Pulmonary artery endothelial cell (primary cell): ENCODE measurements at places on chromosomes 5 and 9.

GRCh38 chr5:124650147-124650561 lies 96.3 kb downstream of the ZNF608 start:
- peak; percentile 71 for DNase-seq

DNA sequence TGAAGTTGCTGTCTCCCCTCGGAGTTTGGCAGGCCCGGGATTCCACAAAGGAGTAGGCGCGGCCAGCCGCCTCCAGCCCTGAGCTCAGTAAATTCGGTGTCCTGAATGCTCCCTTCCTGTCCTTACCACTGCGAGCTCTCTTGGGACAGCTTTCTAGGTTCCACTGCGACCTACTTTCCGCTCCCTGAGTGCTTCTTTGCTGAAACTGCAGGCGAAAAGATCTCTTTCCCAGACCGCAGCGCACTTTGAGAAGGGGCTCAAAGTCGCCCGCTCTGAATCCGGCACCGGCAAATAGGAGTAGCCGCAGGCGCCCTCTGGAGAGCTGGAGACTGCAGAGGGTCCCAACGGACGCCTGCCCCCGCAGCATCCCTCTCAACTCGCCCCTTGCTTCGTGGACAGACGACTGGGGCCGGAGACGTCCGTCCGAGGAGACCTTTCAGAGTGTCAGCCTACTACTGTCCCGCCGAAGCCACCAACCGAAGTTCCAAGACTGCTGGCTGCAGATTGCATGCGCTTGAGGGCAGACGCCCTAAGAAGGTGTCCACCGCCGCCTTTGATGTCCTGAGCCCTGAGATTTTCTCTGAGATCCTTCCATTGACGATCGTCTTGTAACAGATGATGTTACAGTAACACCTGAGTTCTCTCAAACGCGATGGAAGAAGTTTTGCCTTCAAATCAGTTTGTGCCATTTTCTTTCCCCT lies 96.0 kb downstream of the ANXA2R start:
- no peak for DNase-seq

GRCh38 chr9:109726119-109726518 lies 53.9 kb upstream of the PALM2AKAP2 start:
- DNase-seq = no peak

- DNase-seq = no peak
Measured at GRCh38 chr9:93081081-93081529, 14.9 kb upstream of the CARD19 start.

DNA sequence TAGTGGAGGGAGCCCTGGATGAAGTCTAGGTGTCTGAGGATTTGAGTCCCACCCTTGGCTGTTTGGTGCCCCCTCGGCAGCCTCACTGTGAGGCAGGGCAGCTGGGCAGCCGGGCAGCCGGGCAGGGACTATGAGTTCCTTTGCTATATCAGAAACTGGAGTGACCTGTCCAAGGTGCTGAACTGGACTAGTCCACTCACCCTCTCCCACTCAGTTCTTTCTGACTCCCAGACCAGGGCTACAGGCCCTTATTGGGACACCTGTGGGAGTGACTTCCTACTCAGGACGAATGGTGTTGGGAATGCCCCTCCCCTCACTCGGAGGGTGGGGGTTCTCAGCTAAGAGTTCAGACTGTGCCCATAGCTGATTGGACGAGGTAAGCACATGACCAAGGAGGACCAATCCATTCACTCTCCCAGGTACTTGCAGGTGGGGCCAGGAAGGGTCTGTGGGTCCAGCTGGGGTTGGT lies 34.1 kb upstream of the RAPGEF1 start:
- peak; percentile 17 for DNase-seq

GRCh38 chr5:150656191-150657132 lies 4.6 kb upstream of the MYOZ3 start:
- no peak for DNase-seq

- no peak for DNase-seq
Measured at GRCh38 chr9:97847474-97848214, 5.4 kb upstream of the FOXE1 start.

- no peak for DNase-seq
Measured at GRCh38 chr5:66945389-66946349, 250.9 kb downstream of the CD180 start.

DNA sequence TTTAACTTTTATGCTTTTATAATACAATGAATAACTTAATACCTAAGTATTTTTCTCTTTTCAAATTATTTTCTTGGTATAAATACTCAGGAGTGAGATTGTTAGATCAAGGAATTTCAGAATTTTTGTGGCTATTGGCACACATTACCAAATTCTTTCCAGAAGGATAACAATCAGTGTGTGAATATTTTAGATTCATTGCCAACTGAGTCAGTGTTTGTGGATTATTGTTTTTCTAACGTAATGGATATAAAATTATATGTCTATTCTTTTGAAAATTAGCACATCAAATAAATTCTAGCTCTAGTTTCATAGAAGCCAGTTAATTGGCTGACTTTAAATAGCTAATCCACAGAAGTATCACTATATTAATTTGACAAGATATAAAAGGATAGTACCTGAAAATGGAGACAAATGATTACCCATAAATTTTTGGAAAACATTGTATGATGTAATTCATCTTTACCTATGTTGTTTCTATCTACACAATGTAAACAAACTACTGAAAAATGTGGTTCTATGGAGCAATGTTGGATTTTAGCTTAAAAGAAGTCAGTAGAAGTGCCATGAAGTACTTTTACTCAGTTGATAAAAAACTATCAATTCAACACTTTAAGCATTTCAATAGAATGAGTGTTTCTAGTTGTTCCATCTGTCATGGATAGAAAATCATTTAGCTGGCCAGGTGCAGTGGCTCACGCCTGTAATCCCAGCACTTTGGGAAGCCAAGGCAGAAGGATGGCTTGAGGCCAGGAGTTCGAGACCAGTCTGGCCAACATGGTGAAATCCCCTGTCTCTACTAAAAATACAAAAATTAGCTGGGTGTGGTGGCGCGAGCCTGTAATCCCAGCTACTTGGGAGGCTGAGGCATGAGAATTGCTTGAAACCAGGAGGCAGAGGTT lies 185.1 kb downstream of the ADAMTSL1 start:
- DNase-seq = peak; percentile 26

DNA sequence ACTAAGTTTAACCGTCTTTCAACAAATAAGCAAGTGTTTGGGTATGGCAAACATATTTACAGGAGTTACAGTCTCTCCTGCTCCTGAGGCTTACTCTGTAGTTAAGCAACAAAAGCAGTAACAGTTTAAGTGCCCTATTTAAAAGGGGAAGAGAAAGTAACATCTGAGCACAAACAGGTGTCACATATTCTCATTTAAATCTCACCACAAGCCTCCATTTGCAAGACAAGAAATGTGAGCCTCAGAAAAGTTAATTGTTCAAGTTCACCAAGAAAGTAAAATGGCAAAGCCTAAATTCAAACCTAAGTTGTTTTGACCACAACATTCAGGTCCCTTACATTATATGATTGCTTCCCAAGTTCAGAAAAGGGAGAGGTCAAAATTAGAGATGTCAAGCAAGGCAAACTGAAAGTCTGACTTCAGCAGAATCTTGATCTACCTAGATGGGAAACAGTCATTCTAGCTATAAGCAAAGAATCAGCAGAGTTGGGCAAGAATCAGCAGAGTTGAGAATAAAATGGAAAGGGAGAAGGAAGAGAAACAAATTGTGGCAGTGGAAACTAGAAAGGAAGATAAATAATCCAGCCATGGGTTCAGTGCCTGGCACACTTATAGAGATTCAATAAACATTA lies 93.4 kb downstream of the STRBP start:
- no peak for DNase-seq

DNA sequence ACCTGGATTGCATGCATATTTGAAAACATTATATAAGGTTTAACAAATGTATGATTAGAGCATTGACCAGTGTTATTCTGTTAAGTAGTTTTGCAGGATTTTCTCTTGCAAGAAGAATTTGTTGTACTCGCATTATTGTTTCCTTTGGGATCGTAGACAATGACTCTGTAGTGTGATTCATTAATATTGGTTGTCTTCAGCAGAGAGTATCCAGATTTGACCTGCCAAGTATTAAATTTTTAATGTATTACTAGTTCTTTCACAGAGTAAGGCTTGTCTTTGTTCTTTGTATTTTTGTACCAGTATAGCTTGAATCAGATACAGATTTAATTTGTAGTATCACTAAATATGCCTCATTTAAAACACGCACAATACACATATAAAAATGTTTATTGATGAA lies 155.0 kb downstream of the PBX3 start:
- peak; percentile 4 for DNase-seq

DNA sequence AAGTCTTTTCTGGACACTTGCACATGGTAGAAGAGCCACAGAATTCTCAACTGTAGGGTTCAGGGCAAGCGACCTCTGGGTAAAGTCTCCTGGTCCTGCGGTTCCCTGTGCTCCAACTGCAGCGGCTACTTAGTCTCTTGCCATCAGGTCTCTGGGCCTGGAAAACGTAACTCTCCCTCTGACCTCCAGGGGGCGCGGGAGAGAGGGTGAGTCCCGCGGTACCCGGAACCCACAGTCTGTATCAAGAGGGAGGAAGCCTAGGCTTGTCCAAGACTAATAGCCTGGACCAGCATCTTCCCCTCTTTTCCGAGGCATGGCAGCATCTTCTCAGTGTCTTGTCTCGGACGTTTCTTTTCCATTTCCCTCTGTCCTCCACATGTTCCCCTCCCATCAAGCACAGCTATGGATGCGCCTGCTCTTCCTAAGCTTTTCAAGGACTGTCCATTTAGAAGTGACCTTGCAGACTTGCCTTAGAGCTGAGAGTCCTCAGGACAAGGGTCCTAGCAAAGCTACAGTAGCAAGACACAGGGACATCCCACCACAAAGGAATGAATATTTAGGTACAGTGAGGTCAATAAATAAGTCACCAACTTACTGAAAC lies 59.3 kb downstream of the FSTL4 start:
- no peak for DNase-seq

DNA sequence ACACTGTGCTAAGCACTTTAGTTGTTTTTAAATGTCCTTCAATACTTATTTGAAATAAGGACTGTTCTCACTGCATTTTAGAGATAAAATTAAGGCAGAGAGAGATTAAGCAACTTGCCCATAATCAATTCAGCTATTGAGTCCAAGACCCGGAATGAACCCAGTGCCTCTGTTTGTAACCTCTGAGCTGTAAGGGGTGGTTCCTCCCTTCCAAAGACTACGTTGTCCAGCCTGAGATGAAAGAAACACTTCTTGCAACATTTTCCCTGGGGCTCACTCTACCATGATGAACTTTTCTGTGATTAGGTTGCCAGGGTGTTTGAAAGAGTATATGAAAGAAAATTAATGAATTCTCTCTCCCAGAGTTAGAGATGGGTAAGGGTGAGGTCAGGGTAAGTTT lies 22.0 kb upstream of the MAP1B start:
- DNase-seq = no peak

DNA sequence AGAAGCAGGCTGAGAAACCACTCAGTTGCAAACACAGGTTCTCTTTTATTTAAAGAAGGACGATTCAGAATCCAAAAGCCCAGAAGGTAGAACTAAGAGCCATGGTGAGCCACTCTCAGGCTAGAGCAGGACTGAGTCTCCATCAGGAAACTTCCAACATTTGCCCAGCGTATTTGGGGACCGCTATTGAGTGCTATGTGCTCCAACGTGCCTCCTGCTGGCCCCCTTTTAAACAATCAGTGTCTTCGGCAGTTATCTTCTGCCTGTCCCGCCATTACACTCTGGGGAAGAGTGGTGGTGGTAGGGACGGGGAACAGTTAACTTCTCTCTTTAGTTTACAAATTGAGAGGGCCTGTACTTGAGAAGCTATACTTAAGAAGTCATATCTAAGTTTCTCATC lies 78.1 kb downstream of the DENND1A start:
- no peak for DNase-seq

GRCh38 chr5:169416583-169417196 lies 115.8 kb upstream of the SLIT3 start:
- DNase-seq = no peak

DNA sequence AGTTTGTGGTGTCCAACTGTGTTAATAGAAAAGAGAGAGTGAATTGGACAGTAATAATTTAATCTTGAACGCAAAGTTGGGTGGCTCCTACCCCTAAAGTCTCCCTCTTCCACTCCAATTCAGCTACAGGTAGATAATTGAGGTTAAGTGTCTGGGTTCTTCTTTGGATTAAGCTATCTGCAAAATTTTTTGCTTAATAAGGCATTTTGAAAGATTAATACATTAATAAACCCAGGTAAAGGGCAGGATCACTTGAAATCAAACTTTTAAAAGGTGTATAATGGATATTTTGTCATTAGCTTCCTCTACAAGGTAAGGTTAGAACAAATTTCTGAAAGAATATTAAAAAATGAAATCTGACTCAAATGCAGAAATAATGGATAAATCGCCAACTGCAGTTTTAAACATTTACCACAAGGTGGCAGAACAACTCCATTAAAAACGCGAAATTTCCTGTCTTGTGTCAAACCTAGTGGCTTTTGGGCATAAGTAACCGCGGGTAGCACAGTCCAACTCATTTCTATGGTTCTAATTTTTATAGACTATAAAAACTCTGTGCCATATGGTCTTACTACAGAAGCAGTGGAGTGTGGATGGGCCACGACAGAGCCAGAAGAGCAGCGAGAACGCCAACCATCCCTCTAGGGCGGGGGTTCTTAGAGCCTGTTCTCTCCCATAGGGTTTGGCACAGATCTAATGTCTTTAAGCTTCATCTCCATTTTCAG lies 276.5 kb downstream of the ARHGEF28 start:
- DNase-seq = peak; percentile 11

DNA sequence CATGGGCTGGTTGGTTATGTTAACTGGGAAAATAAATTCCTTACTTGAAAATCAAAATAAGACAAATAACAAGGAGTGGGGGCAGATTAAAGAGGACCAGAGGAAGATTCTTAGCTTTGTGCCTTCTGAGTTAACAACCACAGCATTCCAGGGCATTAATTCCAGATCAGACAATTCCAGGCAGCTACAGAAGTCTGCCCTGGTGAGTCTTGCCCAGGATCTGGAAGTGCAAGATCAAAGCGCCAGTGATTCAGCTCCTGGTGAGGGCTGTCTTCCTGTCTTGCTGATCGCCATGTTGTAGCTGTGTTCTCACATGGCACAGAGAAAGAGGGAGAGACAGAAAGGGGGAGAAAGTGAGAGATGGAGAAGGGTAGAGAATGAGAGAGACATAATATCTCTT lies 65.6 kb downstream of the ANXA2R start:
- no peak for DNase-seq

- DNase-seq = no peak
Measured at GRCh38 chr5:140169410-140169809, 5.6 kb upstream of the CYSTM1 start.

- peak; percentile 10 for DNase-seq
Measured at GRCh38 chr9:95852059-95853032, 23.1 kb upstream of the ERCC6L2 start.
